ENCODE measurements at places on chromosomes 3 and 15.

- DNase-seq: no peak
These were observed 25.0 kb upstream of the PYDC2 start for GRCh38 chr3:191435981-191436380.

DNA sequence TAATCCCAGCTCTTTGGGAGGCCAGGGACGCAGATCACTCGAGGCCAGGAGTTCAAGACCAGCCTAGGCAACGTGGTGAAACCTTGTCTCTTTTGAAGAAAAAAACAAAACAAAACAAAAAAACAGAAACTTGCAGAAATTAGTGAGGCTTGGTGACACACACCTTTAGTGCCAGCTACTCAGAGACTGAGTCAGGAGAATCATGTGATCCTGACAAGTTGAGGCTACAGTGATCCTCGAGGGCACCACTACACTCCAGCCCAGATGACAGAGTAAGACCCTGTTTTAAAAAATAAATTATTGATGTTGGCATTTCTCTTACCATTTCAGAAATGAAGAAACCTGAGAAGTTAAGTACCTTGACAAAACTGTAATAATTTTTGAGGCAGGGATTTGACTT is 44.6 kb upstream of the CCNB2 start:
- DNase-seq: no peak

- no peak for DNase-seq
These were observed 2.8 kb downstream of the DUSP7 start for GRCh38 chr3:52053307-52054304.

DNA sequence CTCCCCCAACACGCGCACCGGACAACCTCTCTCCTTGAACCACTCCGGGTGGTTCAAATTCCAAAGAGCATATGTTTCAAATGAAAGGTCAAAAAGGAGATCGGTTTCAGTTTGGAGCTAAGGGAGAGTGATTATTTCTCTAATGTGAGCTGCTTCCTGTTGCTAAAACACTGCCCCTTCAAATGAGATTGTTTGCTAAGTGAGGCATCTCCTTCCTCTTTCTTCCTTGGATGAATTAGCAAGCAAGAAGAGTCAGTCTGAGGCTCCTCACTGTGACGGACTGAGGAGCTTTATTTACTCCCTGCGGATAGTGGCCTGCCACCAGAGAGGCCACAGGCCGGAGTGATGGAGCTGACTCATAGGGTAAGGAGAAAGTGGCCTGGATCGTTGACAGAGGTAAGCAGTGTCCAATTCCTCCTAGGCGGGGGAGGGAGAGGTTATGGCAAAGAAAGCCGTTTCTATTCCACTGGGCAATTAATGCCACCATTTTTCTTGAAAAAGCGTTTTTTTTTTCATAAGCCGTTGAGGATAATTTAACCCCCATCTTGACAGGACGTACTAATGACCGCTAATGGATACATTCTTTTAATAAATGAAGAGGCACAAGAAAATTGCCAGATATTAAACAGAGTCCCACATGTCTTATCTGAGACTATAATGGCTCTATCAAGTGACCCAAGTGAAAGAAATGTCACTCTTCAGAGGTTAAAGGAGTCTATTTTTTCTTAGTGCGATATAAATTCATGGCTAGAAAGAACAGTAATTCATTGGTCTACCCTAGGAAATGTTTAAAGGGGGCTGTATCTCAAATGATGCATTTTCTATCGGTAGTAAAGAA is 167.0 kb upstream of the ANKRD28 start:
- no peak for DNase-seq

DNA sequence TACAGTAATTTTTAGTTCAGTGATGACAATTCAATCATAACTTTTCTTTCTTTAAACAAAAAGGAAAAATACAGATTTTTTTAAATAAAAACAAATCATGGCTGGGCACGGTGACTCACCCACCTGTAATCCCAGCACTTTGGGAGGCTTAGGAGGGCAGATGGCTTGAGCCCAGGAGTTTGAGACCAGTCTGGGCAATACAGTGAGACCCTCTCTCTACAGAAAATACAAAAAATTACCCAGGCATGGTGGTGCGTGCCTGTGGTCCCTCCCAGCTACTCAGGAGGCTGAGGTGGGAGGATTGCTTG is 25.6 kb upstream of the ATG7 start:
- no peak for DNase-seq

DNA sequence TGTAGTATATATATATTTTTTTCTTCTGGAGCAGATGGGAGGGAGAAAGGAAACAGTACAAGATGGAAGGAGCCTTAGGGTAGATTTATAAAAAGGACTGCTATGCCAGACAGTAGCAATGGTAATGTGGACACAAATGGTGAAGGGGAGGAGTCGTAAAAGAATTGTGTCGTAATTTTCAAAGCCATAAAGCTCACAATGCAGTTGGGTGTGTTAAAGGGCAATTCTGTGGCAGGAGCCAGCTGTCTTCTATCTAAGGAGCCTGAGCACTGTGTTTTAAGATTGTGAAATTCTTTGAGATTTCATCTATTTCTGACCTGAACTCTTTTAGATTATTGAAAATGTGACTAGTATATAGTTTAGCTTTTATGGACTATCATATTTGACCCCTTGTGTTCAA is 58.9 kb downstream of the CNOT10 start:
- DNase-seq: no peak

- DNase-seq: no peak
These were observed 111.3 kb upstream of the SLC7A14 start for GRCh38 chr3:170697131-170697530.

GRCh38 chr3:38549957-38550840 is 54.1 kb downstream of the EXOG start:
- DNase-seq: no peak

DNA sequence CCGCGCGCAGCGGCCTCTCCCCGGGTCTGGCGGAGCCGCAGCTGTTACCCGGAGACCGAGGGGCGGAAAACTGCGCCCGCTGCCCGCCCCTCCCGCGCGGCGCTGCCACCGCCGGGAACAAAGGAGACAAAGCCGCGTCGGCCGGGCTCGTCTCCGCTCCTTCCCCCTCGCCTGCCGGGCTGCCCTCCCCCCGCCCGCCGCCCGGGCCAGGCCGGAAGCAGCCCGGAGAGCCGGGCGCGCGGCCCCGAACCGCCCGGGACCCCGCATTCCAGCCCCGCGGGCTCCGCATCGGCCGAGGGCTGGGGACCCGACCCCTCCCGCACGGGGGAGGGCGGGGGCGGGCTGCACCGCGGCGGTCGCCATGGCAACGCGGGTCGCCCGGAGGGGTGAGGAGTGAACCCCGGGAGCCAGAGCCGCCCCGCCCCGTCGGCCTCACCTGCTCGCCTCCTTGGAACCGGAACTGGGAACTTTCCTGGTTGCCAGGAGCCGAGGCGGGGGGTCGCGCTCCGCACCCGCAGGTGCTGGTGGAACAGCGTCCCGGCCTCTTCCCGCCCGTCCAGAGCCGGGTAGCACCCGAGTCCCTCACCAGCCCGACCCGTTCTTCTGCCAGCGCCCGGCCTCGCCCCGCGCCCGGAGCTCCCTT is 448 bp downstream of the PLXNB1 start:
- peak; percentile 12 for DNase-seq

DNA sequence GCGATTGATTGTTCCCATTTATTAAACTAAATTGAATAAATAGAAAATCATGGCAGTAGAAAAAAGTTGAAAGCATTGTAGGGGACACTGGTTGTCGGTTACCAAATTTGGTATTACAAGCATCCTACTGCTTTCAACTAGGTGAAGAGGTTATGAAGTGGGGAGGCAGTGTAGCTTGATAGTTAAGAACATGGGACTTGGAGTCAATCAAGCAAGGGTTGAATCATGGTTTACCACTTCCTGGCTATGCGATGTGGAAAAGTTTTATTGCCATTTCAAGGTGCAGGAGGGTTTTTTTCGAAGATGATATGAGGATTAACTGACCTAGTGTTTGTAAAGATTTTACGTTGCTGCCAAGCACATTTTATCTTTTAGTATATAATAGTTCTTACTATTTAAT is 318.2 kb upstream of the KCNH8 start:
- DNase-seq: no peak

GRCh38 chr3:195008816-195009215 is 262.1 kb downstream of the XXYLT1 start:
- no peak for DNase-seq

Data from CMK (cell line).